ENCODE measurements at places on chromosomes 6 and 20.
A peak's percentile ranks its signal among the peaks of the same experiment; 100 is the strongest.

DNA sequence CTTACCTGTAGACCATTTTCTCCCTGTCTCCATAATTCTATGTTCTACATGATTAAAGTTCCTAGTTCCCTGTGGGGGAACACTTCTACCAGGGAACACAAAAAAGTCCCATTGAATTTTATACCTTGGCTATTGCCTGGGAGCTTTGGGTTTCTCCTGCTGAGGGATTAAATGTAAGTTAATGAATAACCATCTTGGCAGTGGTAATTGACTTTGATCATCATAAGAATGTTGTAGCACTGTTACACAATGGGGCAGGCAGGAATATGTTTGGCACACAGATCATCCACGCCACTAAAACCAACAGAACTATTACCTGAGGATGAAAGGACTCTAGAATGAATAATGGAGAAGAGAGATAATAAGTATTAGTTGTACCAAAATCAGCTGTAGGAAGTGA, 1106.2 kb upstream of the GJE1 start:
- no peak for DNase-seq

DNA sequence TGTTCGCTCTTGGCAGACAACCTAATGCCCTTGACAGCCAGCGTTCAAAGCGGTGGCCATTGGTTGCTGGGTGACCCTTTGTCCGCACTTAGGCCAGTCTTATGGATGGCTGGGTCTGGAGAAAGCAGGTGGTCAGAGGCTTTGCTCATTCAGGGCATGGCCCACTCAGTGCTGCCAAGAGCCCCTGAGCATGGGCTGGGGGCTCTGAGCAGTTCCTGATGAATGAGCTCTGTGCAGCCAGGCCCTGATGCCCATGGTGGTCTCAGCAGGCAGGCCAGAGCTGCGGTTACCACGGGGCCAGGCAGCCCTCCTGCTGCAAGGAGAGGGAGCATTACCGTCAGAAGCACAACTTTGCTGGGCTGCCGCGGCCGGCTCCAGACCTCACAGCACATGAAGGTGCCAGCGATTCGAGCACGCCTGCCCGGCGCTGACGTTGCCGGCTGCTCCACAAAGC, 36.3 kb downstream of the CDH4 start:
- DNase-seq: no peak

DNA sequence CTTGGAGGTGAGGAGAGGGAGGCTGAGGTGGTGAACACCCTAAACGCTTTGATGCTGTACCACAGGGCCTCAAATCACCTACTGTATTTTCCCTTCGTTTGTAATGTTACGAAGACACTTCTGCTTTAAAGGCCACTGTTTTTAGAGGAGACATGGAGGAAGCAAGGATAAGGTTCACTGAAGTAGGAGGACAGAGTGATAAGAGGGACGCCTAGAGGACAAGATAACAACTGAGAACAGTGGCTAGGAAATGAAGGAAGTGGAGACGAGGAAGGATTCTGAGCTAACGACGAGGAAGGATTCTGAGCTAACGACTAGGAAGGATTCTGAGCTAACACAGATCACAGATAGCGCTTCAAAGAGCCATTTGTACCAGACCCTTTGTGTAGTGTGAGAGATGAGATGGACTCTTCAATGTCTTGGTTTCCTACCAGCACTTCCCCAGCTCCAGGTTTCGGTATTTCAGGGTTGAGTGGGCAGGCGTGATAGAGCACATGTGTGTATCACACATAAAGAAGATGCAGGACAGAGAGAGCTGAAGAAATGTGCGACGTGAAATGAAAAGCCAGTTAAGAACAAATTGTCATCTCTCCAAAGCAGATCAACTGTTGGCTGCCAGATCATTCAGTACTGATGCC, 7.5 kb downstream of the SF3B5 start:
- no peak for DNase-seq

- no peak for DNase-seq
These were observed 372.1 kb upstream of the CNR1 start for GRCh38 chr6:88538130-88538706.

DNA sequence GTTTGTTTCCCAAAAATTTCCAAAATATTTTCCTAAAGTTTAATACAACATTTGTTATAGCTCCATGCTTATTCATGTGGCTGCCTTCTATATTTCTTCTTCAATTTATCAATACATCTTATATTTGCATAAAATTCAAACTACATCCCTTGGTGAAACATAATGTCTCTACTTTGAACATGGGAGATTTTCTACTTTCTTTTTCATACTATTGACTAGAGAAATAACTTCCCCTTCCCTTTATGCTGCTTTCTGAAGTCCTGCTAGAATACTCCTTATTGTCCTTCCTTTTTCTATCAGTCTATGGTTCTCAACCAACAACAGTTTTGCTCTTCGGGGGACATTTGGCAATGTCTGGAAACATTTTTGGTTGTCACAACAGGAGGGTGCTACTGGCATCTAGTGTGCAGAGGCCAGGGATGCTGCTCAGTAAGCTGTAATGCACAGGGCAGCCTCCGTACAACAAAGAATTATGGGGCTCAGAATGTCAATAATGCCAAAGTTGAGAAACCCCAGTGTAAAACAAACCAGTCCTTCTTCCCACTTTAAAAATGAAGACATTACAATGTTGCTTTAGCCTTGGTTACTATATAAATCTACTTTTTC, 29.9 kb downstream of the MKKS start:
- no peak for DNase-seq

- no peak for DNase-seq
These were observed 167.0 kb upstream of the SASH1 start for GRCh38 chr6:148175550-148176188.

GRCh38 chr6:133788556-133788955, 100.4 kb upstream of the TCF21 start:
- DNase-seq: no peak

- no peak for DNase-seq
These were observed 44.1 kb downstream of the SNX9 start for GRCh38 chr6:157867155-157867559.

GRCh38 chr6:18447552-18447951, 60.4 kb downstream of the RNF144B start:
- DNase-seq: no peak

DNA sequence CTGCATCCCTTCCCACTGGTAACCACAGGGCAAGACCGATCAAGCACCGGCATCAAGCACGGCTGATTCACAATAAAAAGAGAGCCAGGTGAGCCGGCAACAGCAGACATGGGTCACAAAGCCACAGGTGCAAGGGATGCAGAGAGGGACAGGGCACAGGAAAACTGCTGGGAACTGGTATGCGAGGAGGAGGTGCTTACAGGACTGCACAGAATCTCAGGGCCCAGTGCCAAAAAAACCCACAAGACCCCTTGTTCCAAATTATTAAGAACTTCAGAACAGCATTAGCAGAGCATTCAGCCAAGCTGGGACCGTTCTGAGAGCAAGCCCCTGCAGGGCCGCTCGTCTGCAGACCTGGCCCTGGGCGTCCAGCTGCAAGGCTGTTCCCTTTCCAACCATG, 35.4 kb downstream of the BFSP1 start:
- DNase-seq: peak; percentile 28

GRCh38 chr6:16157492-16157891, 28.6 kb downstream of the MYLIP start:
- no peak for DNase-seq

DNA sequence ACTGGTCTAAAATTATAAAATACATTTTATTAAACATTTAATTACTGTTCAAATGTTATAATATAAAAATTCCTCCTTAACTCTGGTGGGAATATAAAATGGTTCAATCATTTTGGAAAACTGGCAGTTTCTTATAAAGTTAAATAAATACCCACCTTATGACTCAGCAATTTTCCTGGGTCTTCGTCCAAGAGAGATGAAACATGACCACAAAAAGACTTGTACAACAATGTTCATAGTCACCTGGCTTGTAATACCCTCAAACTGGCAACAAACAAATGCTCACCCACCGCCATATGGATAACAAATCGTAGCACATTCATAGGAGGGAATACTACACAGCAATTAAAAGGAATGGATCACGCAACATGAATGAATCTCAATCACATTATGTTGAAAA, 66.0 kb upstream of the RIN2 start:
- no peak for DNase-seq

DNA sequence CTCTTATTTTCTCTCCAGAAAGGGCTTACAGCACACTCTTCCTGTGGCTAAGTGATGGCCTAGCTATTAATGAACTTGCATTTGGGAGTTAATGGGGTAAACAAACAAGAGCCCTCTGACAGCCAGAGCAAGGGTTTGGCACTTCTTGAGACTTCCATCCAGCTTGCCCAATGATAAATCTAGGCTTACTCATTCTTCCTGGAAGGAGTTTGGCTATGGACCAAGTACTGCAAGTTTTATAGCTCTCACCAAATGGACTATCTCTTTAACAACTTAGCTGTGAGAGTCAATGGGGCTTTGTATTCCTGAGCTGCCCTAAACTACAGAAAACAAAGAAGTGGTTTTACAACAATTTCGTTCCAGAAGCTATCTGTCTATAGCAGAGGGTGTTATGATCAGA, 16.7 kb upstream of the PI3 start:
- no peak for DNase-seq

DNA sequence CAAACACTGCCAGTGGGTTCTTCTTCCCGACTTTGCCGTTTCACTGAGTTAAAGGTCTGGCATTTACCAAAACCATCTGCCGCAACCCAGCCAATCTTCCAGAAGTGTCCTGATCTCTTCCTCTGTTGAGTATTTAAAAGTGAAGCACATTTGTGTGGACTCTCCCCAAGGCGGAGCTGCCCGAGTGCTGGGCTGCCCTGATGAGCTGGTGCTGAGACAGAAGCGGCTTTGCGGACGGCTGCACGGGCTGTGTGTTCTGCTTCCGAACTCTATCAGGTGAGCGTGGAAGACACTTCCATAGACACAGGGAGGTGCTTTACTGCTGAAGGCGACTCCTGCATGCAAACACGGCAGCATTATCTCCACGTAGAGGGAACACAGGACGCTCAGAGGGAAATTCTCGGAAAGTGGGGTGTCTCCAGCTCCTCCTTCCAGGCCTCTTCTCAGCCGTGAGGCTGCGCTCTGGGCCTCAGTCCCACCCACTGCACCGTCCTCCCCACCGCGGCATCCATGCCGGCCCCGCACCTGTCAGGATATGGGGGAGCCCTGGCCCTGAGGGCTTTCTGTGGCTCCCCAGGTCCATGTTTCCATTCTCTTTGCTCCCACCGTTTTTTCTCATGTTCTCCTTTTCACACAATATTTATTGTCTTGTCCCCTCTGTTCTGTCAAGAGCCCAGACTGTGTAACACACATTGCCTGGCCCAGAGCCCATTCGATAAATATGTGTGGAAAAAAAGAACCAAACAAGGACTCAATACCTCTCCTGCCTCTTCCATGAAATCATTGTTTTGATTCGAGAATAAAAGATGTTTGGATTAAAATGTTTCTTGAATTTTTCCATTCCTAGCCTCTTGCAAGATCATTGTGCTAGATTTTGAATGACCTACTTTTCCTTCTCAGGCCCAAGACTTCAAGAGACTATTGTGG, 205.1 kb downstream of the DLL1 start:
- peak; percentile 51 for DNase-seq

DNA sequence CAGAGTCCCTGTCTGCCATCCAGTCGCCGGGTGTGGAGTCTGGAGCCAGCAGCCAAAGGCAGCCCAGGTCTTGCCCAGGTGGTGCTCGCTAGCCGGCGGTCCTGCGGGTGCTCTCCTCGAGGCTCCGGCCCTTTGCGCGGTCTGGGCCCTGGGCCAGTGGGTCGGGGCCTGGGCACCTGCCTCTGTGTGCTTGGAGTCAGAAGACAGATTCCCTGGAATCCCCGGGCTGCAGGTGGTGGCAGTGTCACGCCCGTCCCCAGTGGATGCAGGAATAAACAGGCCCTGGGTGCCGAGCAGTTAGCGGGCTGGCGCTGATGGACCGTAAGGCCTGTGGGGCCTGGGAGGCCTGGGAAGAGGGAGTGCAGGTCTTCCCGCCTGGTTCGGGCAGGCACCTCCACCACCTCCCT, 5.3 kb downstream of the SS18L1 start:
- DNase-seq: no peak

- no peak for DNase-seq
These were observed 27.1 kb downstream of the SYNJ2 start for GRCh38 chr6:158008864-158009113.

DNA sequence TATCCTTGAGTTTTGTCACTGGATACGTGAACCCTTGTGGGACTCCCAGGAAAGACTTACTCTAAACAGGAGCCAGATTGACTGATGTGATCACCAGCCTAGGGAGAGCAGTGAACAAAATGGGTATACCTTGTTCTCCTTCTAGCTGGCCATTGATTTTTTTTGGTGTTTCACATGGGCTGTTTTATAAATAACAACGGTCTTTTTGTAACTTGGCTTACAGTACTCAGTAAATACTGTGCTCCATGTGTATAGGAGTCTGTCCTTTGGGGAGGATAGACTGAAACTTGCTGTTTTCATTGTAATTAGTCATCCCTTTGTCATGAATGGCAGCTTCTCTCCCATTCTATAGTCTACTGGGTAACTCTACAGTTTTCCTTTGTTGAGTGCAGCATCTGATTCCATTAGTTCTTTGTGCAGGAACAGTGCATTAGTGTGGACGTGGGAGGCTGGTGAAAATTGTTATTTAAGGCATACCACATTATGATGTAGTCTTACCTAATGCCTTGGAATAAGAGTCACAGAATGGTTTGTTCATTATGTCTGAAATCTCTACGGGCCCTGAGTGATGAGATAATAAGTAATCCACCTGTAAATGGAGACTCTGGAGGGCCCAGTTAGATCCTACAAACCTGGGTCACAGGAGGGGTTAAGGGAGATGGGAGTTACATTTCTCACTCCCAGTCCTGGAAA, 89.5 kb downstream of the TIAM2 start:
- no peak for DNase-seq

- no peak for DNase-seq
These were observed 294.5 kb downstream of the ZFAND3 start for GRCh38 chr6:38113825-38114576.

GRCh38 chr6:106666282-106667021, 37.1 kb downstream of the QRSL1 start:
- DNase-seq: no peak

GRCh38 chr6:124008000-124008987, 204.6 kb downstream of the NKAIN2 start:
- no peak for DNase-seq

DNA sequence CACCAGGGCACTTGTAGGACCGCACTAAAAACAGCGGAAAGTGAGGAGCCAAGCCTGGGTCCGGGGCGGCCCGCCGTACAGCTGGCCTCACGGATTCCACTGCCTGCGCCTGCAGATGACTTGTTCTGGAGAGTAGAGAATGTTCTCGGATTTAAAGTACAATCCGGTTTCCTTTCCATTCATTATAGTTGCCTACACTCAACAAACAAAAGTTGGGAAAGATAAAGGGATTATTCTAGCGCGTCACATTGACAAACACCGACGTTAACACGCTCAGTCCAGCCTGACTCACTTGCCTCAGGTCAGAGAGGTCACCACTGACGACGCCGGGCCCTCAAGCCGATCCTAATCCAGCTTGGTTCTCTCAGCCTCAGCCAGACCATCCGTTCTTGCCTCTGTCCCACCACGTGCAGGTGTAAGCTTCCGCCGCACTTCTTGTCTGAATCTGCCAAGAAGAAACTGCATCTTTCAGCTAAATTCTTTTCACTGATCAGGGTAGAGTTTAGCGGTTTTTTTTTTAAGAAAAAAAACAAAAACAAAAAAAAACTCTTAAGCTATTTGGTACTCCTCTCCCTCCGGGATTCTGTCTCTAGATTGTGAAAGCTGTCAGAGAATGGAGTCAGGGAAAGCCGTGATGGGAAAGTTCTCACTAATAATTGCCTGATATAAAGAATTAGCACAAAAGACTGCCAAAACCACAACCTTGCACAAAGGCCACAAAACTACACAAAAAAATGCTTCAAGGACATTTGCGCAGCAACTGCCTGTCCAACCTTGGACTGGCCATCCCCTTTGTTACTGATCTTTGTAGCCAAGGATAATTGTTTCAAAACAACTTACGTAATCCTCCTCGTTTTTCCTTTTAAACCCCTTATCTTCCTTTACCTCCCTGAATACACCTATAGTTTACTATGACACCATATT, 1.1 kb upstream of the PHF10 start:
- DNase-seq: peak; percentile 74
